T-helper 17 cell (primary cell): ENCODE measurements at places on chromosomes 5 and 9.

DNA sequence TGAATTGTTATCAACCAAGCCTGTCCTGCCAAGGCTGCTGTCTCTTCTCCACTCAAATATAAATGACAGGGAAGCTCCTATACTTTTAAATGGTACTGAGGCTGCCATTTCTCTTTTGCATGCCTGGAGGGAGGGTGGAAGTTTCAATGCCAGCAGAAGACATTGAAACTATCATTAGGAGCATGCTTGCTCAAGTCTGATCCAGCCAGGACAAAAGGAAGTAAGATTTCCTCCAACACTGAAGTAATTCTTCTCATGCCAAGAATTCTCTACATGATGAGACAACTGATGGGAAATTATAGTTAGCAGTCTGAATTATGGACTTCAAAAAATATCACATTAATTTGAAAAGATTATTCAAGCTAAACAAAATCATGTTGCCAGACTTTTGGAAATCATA lies 5.4 kb downstream of the SPINK6 start:
- no peak for DNase-seq

DNA sequence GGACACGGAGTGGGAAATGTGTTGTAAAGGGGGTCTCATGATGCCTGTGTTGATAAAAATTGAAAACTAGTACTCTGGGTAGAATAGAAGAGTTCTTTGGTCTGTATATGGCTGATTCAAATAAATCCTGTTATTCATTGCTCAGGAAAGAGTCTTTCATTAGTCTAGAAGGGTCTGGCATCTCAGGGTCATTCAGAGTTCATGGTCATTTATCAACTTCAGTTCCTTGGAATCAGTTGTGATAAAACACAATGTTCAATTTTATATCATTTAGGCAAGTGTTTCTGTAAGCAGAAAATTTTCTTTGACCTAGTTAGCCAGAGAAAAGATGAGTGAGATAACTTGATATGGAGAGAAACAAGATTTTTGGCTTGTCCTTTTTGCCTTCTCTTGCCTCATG lies 36.3 kb downstream of the SPATA31D1 start:
- DNase-seq = no peak

- DNase-seq = no peak
Observed at GRCh38 chr5:127832067-127832466, 128.9 kb downstream of the CCDC192 start.

DNA sequence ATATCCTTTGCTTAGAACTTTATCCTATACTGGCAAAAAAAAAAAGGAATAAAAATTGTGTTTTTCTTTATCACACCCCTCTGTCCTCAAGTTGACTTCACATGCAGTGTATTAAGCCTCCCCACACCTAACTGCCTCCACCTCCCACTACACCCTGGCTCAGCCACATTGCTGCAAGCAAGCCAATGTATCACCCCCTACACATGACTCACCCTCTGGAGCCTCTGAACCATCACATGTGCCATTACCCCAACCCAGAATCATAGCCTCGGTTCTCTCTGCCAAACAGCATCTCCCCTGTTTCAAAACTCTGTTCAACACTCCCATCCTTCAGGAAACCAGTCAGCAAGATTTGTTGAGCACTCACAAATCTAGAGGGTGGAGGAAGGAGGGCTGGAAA lies 209.0 kb downstream of the CWC27 start:
- DNase-seq = no peak

DNA sequence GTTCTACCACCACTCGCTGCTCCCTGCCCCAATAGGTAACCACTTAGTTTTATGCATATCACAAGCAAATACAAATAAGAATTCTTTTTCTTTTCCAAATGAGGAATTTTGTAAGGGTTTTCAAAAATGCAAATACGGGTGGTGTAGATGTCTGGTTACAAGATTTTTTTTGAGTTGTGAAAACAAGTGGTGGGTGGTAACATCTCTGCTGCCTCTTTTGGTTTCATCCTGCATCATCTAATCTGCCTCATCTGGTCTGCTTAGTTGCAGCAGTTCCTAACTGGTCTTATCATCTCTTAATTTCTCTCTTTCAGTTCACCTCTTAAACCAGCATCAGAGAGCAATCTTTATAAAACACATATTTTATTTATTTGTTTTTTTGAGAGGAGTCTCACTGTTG lies 5.3 kb downstream of the NFX1 start:
- no peak for DNase-seq

DNA sequence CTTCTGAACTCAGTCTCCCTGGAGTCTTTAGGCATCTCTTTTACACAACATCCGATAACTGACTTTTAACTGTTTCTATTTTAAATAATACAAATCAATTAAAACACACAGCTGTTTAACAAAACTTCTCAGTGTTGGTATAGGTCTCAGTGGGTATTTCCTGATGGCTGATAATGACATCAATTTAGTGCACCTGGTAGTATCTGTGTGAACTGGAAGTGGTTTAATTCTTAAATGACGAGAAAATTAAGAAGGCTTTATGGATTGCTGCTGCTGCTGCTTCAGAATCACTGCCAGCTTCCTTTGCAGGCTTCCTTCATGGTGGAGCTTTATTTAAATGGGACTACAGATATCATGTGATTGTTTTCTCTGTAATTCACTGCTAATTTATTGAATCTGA lies 92.3 kb downstream of the RPS23 start:
- DNase-seq = no peak

DNA sequence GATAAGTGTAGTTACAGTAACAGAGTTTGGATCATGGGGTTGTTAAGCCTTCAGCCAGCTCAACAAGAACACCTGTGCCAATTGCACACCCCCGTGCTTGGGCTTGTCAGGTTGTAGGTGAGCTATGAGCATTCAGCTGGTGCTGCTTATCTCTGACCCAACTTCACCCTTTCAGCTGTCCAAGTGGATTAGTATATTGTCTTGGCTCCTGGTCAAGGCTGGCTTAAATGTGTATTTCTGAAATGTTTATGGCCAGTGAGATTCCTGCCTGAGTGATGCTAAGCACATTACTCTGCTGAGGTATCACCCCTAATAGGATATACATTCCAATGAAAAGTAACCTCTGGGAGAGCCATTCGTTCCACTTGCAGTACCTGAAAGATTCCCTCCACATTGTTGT lies 44.2 kb upstream of the LMNB1 start:
- no peak for DNase-seq

GRCh38 chr9:134073500-134073899 lies 5.7 kb upstream of the BRD3 start:
- DNase-seq = no peak

DNA sequence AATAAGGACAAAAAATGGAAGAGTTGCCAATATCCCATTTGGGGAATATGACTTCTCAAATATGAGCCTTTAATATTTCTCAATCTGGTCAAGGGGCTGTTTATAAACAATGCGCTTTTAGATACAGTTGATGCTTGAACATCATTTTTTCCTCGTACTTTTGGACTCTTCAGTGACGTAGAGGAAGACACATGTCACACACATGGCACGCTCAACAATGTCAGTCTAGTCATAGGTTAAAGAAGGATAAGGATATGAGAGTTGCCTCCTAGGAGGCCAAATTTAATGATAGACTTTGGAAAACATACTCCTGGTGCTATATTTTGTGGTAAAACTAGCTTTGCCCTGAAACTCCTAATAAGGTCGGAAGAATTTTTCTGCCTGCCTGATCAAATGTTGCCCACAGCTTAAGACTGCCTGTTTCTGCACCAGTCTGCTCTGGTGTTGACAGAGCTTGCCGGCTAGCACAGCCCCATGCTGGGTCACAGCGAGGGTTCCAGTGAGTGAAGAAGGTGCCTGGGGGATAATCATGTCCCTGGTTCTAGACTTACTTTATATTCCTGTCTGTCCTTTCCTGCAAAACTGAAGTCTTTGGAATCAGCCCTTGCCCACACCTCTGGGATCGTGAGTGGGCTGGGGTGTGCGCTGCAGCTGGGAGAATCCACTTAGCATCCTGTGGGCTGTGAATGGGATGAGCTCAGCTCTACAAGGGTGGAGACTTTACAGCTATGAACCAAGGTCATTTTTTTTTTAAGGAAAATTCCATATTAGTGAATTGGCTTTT lies 230.8 kb upstream of the IRX4 start:
- no peak for DNase-seq
